Naive B cell (primary cell): ENCODE measurements at places on chromosomes 5 and 9. TPM values are rescaled to one million over a fixed set of nuclear protein-coding genes. Genes with fewer than 3 reads are reported as not detected.

GRCh38 chr9:13481274-13481673, 201.8 kb upstream of the MPDZ start:
- no peaks in the 10 kb centered on the region for H3K36me3 ChIP-seq
- no peaks in the 10 kb centered on the region for H3K27me3 ChIP-seq
- no peak for DNase-seq
- no peak overlapping the region for H3K27ac ChIP-seq
- H3K4me3 ChIP-seq = no peak overlapping the region
- H3K4me1 ChIP-seq = no peaks in the 10 kb centered on the region

- H3K27me3 ChIP-seq = no peaks in the 10 kb centered on the region
- DNase-seq = no peak
- H3K27ac ChIP-seq = no peak overlapping the region
- H3K4me1 ChIP-seq = no peaks in the 10 kb centered on the region
Measured at GRCh38 chr5:100502684-100503083, 32.5 kb upstream of the FAM174A start.

GRCh38 chr5:80109646-80110478, 74.7 kb downstream of the THBS4 start:
- H3K27me3 ChIP-seq = peaks cover 16% of the 10 kb centered on the region
- H3K4me1 ChIP-seq = peaks cover 16% of the 10 kb centered on the region
- no peak overlapping the region for H3K27ac ChIP-seq
- no peak for DNase-seq
- H3K36me3 ChIP-seq = peaks cover 14% of the 10 kb centered on the region

DNA sequence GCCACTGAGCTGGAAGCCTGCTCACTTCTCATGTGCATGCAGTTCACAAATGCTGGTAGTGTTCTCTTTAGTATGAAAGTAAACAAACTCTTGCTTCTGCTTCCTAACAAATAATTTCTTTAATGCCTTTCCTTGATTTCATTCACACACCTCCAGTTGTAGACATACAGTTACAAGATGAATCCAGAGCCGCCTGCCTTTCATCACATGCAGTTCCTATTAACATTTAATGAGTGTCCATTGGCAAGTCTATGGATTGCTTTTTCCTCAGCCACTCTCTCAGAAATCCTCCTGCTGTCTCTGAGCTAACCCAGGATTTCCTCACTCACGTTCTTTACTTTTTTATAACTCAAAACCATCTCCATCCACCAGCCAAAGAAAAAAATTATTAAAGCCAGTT, 408.6 kb downstream of the BNC2 start:
- H3K4me1 ChIP-seq = no peaks in the 10 kb centered on the region
- no peaks in the 10 kb centered on the region for H3K27me3 ChIP-seq
- DNase-seq = no peak
- H3K36me3 ChIP-seq = no peaks in the 10 kb centered on the region
- no peak overlapping the region for H3K27ac ChIP-seq
- H3K4me3 ChIP-seq = no peak overlapping the region

DNA sequence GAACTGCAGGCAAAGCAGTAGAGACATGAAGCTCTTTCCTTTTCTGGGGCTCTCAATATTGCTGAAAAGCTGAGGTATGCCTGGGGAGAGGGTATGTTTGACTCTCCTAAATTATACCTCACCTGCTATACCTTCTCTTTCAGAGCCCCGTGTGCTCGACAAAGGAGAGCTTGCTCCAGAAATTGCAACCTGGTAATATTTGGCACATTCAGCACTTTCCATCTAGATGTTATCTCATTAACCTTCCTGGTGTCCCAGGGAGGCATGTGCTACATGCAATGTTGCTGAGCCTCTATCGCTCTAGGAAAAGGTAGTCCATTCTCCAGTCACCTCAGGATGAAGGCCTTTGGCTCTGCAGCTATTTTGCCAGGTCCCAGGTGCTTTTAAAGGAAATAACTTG, 78.5 kb upstream of the ZSWIM6 start:
- H3K27me3 ChIP-seq = peaks cover 12% of the 10 kb centered on the region
- H3K4me1 ChIP-seq = peaks cover 4% of the 10 kb centered on the region
- peaks cover 6% of the 10 kb centered on the region for H3K36me3 ChIP-seq
- no peak overlapping the region for H3K27ac ChIP-seq
- no peak overlapping the region for H3K4me3 ChIP-seq

GRCh38 chr5:97162045-97162444, 19.6 kb upstream of the LIX1 start:
- peaks cover 29% of the 10 kb centered on the region for H3K36me3 ChIP-seq
- DNase-seq = peak; percentile 47
- no peaks in the 10 kb centered on the region for H3K4me1 ChIP-seq

- no peaks in the 10 kb centered on the region for H3K36me3 ChIP-seq
- DNase-seq = no peak
- H3K4me1 ChIP-seq = no peaks in the 10 kb centered on the region
Measured at GRCh38 chr5:107985144-107985543, 314.4 kb upstream of the EFNA5 start.

GRCh38 chr9:14961372-14962068, 51.3 kb upstream of the FREM1 start:
- no peak for DNase-seq
- H3K27ac ChIP-seq = no peak overlapping the region
- H3K36me3 ChIP-seq = no peaks in the 10 kb centered on the region

DNA sequence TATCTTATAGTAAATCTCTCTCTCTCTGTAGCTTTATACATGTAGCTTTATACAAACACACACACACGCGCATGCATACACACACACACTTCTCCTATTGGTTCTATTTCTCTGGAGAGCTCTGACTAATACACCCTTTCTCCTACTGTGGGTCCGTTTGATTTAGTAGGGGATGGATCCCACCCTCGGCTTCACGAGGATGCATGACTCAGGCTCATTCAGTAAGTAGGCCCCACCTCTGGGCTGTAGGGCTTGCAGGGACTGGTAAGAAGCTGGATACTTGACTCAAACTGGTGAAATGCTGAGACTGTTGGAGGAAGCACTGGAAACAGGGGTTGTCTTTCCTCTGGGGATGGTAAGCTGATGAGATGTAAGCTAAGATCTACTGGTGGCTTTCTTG, 98.7 kb downstream of the SLC24A2 start:
- H3K27me3 ChIP-seq = no peaks in the 10 kb centered on the region
- H3K36me3 ChIP-seq = no peaks in the 10 kb centered on the region
- no peak overlapping the region for H3K27ac ChIP-seq
- DNase-seq = no peak

DNA sequence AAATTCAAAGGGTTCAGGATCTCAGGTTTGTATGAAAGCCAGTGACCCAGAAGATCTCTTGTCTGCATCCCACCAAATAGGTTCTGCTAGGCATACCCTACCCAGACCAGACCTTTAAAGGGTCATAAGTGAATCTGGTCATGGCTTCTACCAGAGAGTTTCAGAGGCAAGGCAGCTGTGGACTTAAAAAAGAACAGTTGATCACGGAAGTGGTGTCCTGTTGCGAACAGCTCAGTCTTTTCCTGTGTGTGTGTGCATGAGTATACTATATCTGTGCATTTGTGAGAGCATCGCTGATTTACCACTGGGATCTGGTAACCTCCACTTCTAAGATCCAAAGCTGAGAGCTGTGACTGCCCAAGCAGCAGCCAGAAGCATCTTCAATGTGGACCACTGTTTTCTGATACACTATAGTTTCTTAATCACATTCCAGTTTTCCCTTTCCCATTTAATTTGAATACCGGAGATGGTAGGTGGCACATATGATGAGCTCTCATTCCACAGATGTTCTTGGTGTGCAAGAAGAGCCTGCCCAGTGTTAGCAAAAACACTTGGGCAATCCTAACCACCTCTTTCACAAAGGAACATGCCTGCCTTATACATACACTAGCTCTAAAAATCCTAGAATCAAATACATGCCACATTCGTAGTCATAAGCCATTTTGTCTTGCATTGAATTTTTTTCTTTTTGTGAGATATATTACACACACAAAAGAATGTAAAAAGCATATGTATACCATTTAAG, 36.2 kb upstream of the OR2S2 start:
- H3K27me3 ChIP-seq = peaks cover 46% of the 10 kb centered on the region
- no peak overlapping the region for H3K4me3 ChIP-seq
- no peaks in the 10 kb centered on the region for H3K4me1 ChIP-seq

GRCh38 chr9:23887781-23888180, 61.7 kb upstream of the ELAVL2 start:
- DNase-seq = no peak
- H3K27me3 ChIP-seq = no peaks in the 10 kb centered on the region
- H3K27ac ChIP-seq = no peak overlapping the region

- H3K4me3 ChIP-seq = no peak overlapping the region
- no peak for DNase-seq
- no peaks in the 10 kb centered on the region for H3K36me3 ChIP-seq
Measured at GRCh38 chr5:2960294-2960693, 208.8 kb upstream of the IRX2 start.

GRCh38 chr9:109880276-109881169, 100.5 kb downstream of the PALM2AKAP2 start:
- H3K27ac ChIP-seq = no peak overlapping the region
- H3K27me3 ChIP-seq = peaks cover 15% of the 10 kb centered on the region
- H3K4me3 ChIP-seq = no peak overlapping the region
- H3K4me1 ChIP-seq = peaks cover 4% of the 10 kb centered on the region
- no peaks in the 10 kb centered on the region for H3K36me3 ChIP-seq

- no peak for DNase-seq
- no peaks in the 10 kb centered on the region for H3K4me1 ChIP-seq
- no peaks in the 10 kb centered on the region for H3K36me3 ChIP-seq
- H3K4me3 ChIP-seq = no peak overlapping the region
Measured at GRCh38 chr5:61783481-61783880, 451.4 kb downstream of the ZSWIM6 start.

DNA sequence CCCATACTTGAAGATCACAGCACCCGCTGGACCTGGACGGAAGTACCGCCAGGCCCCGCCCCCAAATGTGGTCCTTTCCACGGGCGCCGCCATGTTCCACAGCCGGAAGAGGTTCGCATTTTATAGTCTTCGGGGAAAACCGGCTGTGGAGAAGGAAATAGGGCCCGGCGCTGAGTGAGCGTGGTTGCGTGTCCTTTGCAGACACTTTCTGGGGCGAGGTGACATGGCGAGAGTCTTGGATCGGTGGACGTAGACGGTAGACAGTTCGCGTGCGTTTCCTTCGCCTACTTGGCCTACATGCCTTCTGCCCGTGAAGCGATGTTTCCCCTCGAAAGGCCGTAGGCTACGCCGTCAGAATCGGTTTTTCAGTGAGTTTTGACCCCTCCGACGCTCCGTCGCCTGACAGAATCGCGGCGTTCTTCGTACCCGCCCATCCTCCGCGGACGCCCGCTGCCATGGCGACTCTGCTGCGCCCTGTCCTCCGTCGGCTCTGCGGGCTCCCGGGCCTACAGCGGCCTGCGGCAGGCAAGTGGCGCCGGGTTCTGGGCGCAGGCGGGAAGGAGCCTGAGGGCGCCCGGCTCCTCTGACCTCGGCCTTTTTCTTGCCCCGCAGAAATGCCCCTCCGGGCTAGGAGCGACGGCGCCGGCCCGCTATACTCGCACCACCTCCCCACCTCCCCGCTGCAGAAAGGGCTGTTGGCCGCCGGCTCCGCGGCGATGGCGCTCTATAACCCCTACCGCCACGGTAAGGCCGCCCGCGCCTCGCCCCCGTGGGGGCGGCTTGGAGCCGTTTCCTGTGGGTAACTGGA, at the start of the genes COQ4 and TRUB2:
Gene COQ4, plus strand, starts transcription at position 436 of the 808 bp plus-strand sequence. Its CDS starts 20 bp downstream, at position 456.
Gene TRUB2, minus strand, starts transcription at position 44 of the 808 bp plus-strand sequence. Its CDS starts 39 bp downstream, at position 5.
- peak; percentile 93 for DNase-seq
- H3K36me3 ChIP-seq = no peaks in the 10 kb centered on the region
- no peaks in the 10 kb centered on the region for H3K27me3 ChIP-seq
- H3K4me1 ChIP-seq = peaks cover 30% of the 10 kb centered on the region
- peak within 1 kb of the TSS; percentile 95 for H3K4me3 ChIP-seq

DNA sequence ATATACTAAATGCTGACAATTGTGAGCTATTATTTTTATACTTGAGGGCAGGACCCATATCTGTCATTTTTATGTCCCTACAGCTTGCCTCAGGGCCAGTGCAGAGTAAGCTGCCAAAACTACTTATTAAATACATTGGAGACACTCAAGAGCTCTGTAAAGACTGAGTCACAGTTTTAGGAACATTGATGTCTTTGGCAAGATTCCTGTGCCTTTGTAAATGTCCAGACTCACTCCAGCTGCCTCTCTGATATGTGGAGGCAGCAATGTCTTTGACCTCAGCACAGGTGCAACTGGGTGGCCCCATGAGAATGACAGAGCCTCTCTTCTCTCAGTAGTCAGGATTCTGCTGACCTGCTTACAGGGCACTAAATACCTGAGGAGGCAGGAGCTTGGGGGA, 363.2 kb downstream of the OSTF1 start:
- H3K36me3 ChIP-seq = no peaks in the 10 kb centered on the region
- H3K27ac ChIP-seq = no peak overlapping the region
- no peak for DNase-seq
- no peak overlapping the region for H3K4me3 ChIP-seq

DNA sequence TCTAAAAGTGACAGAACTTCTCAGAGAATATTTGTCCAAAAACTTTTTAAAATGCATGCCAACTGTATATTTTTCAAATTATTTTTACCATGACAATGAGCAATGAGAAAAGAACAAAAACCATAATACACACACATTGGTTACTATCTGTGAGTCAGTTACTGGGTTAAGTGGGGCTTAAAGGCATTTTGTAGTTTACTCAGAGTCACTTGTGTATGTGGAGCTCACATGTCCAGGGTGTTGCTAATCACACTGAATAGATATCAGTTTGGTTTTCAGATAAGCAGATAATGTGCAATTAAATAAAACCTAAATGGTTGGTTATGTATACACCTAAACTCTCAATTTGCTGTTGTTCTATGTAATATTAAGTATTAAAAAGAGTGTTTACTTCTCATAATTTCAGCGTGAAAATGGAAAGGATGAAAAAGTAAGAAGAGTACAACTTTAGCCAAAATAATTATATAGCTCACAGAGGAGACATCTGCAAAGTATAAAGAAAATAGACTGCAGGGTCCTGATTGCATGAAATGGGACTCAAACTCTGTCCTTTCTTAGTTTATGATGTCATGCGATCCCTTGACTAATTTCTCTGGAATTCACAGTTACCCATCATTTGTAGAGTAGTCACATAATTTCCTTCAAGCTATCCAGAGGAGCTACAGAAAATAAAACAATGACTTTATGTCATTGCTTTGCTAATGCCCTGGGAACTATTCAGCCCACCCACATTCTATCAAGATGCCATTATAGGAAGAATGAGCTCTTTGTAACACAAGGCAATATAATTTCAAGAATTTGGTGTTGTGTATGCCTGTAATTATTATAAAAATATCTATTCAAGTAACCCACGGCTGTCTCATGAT, 388.0 kb upstream of the ZNF608 start:
- H3K27ac ChIP-seq = no peak overlapping the region
- no peaks in the 10 kb centered on the region for H3K4me1 ChIP-seq
- no peak for DNase-seq
- H3K4me3 ChIP-seq = no peak overlapping the region
- no peaks in the 10 kb centered on the region for H3K36me3 ChIP-seq

- peaks cover 15% of the 10 kb centered on the region for H3K27me3 ChIP-seq
- no peaks in the 10 kb centered on the region for H3K4me1 ChIP-seq
- no peak overlapping the region for H3K27ac ChIP-seq
- no peak for DNase-seq
- H3K36me3 ChIP-seq = peaks cover 12% of the 10 kb centered on the region
Measured at GRCh38 chr9:97310023-97310422, 2.6 kb downstream of the CCDC180 start.

The SHISAL2B gene
- polyA plus RNA-seq = not detected

The CYLC2 gene
- not detected for polyA plus RNA-seq

The DCTN3 gene
- 90.7 TPM for polyA plus RNA-seq

The TAS2R1 gene
- not detected for polyA plus RNA-seq

The FCN2 gene
- not detected for polyA plus RNA-seq

The BARHL1 gene
- not detected for polyA plus RNA-seq
